ENCODE measurements at places on chromosomes 6 and 20. TPM values are rescaled to one million over a fixed set of nuclear protein-coding genes. Genes with fewer than 3 reads are reported as not detected.

DLL1 gene
- 12.9 TPM for total RNA-seq

DNA sequence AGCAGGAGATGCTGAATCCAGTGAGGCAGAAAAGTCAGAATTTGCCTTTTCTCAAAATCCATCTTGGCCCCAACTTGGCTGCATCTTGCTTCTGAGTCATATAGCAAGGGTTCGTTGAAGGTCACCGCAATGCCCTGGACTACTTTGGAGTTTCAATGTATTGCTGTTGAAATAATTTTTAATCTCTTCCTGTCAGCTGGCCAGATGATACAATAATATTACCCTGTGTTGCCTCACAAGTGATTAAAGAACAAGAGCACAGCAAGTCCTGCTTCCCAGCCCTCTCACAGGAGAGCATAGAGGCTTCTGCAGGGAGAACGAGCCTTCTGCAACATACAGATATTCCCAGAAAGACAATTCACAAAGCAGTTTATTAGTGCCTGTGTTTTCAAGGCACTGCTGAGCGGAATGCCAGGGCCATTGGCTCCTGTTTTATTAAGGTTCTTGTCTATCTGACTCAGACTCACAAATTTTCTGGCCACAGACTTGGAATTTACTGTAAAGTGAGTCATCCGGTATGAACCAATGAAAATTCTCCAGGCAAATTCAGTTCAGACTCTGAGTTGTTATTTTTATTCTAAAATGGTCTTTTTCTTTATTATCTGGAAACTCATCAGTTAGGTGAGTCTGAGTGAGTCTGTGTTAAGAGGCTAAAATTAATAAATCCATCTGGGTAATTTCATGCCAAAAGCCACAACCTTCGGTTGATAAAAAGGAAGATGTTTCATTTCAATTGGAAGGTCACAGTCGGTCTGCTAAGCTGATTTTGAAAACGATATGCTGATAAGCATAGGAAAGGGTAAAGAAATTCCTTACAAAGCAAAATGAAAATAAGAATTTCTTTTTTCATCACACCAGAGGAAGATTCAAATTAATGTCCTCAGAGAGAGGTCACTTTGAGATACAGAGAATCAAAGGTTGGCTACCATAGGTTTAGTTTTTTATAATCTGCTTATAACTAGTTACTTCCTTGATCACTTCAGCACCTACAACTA, 289.4 kb upstream of the STXBP5 start:
- H3K27me3 ChIP-seq = no peaks in the 10 kb centered on the region
- H3K36me3 ChIP-seq = no peaks in the 10 kb centered on the region
- peak overlapping the region; percentile 71 for H3K27ac ChIP-seq
- H3K4me1 ChIP-seq = peaks cover 17% of the 10 kb centered on the region
- peak overlapping the region; percentile 25 for H3K4me3 ChIP-seq

DNA sequence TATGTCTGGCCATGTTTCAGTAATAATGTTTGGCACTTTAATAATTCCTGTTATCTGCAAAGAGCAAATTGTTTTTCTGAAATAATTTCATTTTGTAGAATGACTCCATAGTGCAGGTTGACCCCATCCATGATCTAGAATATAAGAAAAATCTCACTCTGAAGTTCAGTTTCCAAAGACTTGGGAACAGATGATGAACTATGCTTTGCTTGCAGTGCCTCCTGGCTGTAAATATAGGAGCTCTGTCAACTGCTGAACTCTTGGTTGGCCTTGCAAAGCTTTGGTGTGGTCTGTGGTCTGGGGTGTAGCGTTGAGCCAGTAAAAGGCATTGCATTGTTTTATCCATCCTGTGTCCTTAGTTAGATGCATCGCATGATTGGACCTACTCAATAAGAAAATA, 104.0 kb downstream of the PLCB4 start:
- H3K4me1 ChIP-seq = peaks cover 14% of the 10 kb centered on the region
- no peaks in the 10 kb centered on the region for H3K36me3 ChIP-seq
- no peak overlapping the region for H3K4me3 ChIP-seq
- H3K27ac ChIP-seq = no peak overlapping the region

- no peaks in the 10 kb centered on the region for H3K27me3 ChIP-seq
- no peak overlapping the region for H3K4me3 ChIP-seq
- no peaks in the 10 kb centered on the region for H3K36me3 ChIP-seq
- no peak for DNase-seq
Observed at GRCh38 chr20:9329355-9330101, 184.9 kb upstream of the LAMP5 start.

DNA sequence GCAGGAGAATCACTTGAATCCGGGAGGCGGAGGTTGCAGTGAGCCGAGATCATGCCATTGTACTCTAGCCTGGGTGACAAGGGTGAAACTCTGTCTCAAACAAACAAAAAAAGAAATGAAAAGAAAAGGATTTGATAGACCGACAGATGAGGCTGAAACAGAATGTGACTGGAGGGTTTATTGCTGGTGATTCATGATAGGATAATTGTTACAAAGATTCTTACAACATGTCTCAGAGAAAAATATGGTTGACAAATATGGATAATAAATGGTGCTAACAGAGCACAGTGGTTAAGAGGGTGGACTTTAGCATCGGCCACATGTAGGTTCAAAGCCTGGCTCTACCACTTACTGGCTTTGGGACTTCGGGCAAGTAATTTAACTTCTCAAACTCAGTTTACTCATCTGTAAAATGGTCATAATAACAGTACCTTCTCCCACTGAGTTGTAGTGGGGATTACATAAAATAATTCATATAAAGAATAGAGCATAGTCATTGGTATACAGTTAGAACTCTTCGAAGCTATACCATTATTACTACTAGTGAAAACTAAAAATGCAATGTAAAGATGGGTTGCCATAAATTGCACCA, 131.9 kb downstream of the MAP3K7 start:
- DNase-seq = no peak
- no peaks in the 10 kb centered on the region for H3K36me3 ChIP-seq
- H3K27me3 ChIP-seq = no peaks in the 10 kb centered on the region
- H3K27ac ChIP-seq = no peak overlapping the region

DNA sequence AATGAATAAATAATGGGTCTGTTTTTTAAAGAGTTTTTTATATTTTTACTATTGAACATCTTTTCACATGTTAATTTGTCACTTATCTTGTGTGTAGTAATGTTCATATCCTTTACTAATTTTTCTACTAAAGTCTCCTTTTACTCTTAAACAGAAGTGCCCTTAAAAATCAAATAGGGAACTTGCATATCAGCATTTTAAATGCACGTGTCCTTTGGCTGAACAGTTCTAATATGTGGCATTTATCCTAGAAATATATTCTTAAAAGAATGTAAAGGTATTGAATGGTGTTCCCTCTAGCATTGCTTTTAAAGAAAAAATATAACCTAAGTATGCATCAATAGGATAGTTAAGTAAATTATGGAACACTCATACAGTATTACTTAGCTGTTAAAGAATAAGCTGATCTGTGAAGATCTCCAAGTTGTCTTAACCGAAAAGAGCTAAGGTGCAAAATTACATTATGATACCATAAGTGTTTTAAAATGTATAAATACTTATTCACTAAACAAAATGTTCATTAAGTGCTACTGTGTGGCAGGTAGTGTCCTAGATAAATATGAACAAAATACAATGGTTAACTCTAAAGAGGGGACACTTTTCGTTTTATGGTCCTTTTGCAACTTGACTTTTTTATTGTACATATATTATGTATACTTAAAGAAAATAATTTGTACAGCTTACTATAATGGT, 631 bp upstream of the PGBD1 start:
- peak overlapping the region; percentile 58 for H3K27ac ChIP-seq
- peaks cover 9% of the 10 kb centered on the region for H3K4me1 ChIP-seq
- no peaks in the 10 kb centered on the region for H3K27me3 ChIP-seq

DNA sequence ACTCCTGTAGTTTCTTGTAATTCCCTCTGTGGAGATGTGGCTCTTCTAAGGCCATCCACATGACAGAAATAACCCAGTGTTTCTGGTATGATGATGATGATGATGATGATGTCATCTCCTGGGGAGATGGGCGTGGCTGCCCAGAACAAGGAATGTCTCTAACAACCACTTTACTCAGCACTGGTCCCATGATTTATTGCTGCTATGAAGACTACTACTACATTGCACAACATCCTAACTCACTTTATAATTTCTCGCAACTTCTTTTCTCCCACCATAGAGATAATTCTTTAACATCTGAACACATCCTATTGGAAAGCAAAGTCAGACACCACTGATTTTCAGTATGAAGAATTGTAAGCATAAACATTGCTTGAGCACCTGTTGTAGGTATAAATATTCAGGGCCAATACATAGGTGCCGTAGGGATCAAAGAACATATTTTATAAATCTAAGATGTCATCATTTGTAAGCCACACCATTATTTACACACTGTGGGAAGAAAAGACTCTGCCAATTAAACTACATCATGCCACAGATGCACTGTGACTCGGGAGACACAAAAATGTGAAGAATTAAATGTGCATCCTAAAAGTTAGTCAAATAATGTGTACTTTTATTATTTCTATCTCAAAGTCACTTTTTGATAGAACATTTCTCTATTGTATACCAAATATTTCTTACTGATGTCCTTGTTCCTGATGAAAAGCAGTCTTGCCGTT, 6.4 kb downstream of the TPMT start:
- H3K36me3 ChIP-seq = peaks cover 42% of the 10 kb centered on the region
- peaks cover 6% of the 10 kb centered on the region for H3K4me1 ChIP-seq
- H3K27me3 ChIP-seq = no peaks in the 10 kb centered on the region
- H3K4me3 ChIP-seq = no peak overlapping the region
- no peak overlapping the region for H3K27ac ChIP-seq

DNA sequence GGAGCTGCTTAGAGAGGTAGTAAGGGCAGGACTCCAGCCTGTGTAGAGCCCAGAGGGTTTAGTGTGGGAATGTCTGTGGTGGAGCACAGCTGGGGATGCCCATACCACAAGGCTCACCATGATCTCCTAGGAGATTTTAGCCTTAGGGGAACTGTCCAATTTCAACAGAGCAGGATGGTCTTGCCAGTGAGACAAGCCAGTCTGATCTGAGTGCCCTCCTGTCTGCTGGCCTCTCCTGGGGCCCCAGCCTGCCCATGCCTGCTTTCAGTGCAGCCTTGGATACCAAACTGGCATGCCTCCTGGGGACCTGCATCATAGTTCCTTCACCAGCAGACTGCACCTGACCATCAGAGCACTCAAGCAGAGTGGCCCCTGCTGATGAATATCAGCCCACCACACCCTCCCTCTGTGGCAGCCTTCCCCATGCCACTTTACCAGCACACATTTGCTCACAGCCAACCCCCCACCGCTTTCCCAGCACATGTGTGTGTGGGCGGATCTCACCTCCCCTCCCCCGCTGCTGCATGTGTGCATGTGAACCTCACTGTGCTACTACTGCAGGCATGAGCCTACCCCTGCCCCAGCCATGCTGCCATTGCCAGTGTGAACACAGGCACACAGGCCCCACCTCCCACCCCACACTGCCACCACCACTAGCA, 7.9 kb upstream of the TREM1 start:
- no peak for DNase-seq
- H3K36me3 ChIP-seq = no peaks in the 10 kb centered on the region
- H3K27ac ChIP-seq = no peak overlapping the region
- peaks cover 5% of the 10 kb centered on the region for H3K4me1 ChIP-seq
- no peak overlapping the region for H3K4me3 ChIP-seq

DNA sequence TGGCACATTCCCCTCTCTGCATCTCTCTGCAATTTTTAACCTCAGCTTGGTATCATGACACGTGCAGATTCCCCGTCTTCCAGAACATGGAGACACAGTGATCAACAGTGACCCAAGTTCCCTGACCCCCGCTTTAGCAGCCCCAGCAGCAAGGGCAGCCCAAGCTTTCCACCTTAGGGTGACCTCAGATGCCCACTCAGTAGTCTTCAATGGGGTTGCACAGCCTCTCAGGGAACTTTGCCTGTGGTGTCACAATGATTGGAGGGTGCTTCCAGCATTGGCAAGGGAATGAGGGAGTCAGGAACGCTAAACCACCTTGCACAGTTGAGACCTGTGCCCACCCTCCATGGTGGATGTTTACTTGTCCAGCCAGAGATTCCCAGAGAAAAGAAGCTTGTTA, 287.1 kb upstream of the CDH4 start:
- no peak for DNase-seq
- no peaks in the 10 kb centered on the region for H3K27me3 ChIP-seq
- no peaks in the 10 kb centered on the region for H3K4me1 ChIP-seq
- H3K27ac ChIP-seq = no peak overlapping the region
- H3K36me3 ChIP-seq = no peaks in the 10 kb centered on the region
- H3K4me3 ChIP-seq = no peak overlapping the region

- peaks cover 58% of the 10 kb centered on the region for H3K27me3 ChIP-seq
- peak overlapping the region; percentile 77 for H3K27ac ChIP-seq
- DNase-seq = no peak
- H3K36me3 ChIP-seq = no peaks in the 10 kb centered on the region
- H3K4me3 ChIP-seq = peak overlapping the region; percentile 58
- peaks cover 18% of the 10 kb centered on the region for H3K4me1 ChIP-seq
Observed at GRCh38 chr6:26252077-26252472, 112.9 kb upstream of the BTN3A2 start.

GRCh38 chr20:16257813-16258430, 315.3 kb downstream of the KIF16B start:
- H3K27me3 ChIP-seq = no peaks in the 10 kb centered on the region
- H3K27ac ChIP-seq = no peak overlapping the region
- H3K36me3 ChIP-seq = no peaks in the 10 kb centered on the region
- H3K4me3 ChIP-seq = no peak overlapping the region
- DNase-seq = no peak
- peaks cover 13% of the 10 kb centered on the region for H3K4me1 ChIP-seq

FAM217A gene
- not detected for total RNA-seq

- no peak overlapping the region for H3K4me3 ChIP-seq
- no peak for DNase-seq
- H3K36me3 ChIP-seq = no peaks in the 10 kb centered on the region
- H3K27ac ChIP-seq = no peak overlapping the region
- no peaks in the 10 kb centered on the region for H3K4me1 ChIP-seq
- H3K27me3 ChIP-seq = no peaks in the 10 kb centered on the region
Observed at GRCh38 chr20:5844063-5844681, 94.0 kb downstream of the SHLD1 start.

TBXT gene
- not detected for total RNA-seq

DNA sequence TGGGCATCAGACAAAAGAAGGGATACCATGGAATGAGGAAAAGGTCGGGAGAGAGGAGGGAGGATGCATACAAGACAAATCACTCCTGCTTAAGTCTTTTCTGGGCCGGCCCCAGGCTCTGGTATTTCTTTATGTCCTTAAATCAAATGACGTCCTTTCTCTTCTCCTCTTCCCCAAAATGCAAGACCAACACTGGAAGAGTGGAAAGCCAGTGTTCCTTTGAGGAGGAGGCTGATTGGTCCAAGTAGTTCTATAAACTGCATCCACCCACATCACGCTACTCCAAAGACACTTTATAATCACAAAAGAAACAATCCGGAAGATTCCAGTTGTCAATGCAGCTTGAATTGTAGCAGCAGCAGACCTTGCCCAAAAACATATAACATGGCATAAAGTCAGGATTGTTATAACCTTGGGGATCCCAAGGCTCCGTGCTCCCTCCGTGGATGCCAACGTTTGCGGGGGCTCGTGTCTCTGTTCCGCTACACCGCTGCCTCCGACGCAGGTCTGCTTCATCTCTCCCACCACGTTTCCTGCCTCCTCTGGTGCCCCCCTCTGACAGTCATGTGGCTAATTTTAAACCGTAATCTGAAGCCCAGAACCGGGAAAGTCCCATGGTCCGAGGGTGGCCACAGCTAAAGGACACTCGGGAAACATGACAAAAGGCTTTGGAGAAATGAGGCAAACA, 47.1 kb downstream of the MCUR1 start:
- DNase-seq = no peak
- H3K27ac ChIP-seq = no peak overlapping the region
- no peaks in the 10 kb centered on the region for H3K36me3 ChIP-seq
- H3K4me1 ChIP-seq = peaks cover 27% of the 10 kb centered on the region
- no peaks in the 10 kb centered on the region for H3K27me3 ChIP-seq
- peak overlapping the region; percentile 34 for H3K4me3 ChIP-seq

- no peak overlapping the region for H3K4me3 ChIP-seq
- no peak for DNase-seq
- H3K27me3 ChIP-seq = no peaks in the 10 kb centered on the region
- H3K4me1 ChIP-seq = no peaks in the 10 kb centered on the region
- H3K36me3 ChIP-seq = no peaks in the 10 kb centered on the region
- no peak overlapping the region for H3K27ac ChIP-seq
Observed at GRCh38 chr6:81997090-81997926, 244.8 kb upstream of the TENT5A start.

Measured in lower lobe of right lung (tissue), 2 donors.